ENCODE measurements at places on chromosomes 2 and 18.

DNA sequence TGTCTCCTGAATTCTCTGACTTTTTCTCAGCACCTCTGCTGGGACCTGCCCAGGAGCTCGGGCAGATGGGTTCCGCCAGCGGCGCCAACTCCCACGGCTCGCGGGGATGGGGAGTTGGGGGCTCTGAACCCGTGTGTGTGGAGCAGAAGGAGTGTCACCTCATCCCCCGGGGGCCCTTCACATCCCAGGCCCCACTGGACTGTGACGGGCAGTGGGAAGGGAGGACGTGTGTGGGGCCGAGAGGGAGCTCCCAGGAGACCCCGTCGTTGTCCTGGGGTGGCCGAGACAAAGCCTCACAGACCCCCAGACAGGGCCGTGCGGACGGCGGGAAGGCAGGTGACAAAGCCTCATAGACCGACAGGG is 130.0 kb upstream of the CTDP1 start:
- DNase-seq: no peak

DNA sequence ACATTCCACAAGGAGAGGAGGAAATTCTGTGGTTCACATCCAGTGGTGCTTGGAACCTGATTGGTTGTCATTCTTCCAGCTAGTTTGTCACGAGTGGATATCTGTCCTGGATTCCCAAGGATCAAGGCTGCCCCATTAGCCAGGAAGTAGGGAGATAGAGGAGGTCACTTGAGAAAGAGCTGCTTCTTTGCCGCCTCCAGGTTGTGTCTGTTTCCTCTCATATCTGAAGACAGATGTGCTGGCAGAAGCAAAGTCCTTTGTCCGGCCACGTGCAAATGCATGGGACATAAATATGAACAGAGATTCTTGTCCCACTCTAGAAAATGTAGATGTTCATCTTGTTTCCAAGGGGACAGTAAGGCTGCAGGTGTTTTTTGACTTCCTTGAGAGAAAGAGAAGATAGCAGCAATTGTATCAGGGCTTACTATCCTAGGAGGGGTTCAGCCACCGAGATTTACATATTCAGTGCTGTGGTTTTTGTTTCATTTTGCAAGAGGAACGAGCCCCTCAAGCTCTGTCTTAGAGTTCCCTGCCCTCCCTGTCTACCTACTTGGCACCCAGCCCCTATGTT is 174.4 kb downstream of the RPIA start:
- no peak for DNase-seq

DNA sequence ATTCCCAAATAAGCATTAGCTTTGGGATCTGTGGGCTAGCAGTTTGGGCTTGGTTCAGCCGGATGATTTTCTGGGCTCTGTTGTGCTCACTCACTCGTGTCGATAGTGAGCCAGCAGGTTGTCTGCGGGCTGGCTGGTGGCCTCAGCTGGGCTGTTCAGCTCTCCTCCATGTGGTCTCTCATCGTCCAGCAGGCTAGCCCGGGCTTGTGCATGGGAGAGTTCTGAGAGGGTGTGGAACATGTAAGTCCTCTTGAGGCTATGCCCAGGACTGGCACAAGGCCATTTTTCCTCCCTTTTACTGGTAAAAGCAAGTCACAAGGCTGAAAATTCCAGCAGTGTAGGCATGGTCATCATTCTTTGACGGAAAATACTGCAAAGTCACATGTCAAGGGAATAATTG is 38.5 kb downstream of the NTSR2 start:
- no peak for DNase-seq

DNA sequence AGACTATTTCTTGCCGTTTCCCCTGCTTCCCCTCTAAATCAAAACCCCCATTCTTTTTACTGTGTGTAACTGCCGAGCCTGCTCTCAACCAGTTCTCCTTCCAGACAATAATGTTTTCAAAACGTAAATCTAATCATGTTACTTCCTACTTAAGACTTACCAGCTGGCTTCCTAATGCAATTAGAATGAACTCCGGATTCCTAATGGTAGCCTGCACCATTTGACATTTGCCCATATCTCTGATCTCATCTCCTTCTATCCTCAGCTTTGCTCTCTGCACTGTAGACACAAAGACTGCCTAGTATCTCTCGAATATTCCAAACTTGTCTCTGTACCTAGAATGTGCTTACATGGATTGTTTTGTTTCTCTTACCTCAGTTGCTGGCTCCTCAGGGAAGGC is 12.9 kb downstream of the TTL start:
- no peak for DNase-seq

Measured in CD4-positive, alpha-beta T cell treated with Interleukin-12 subunit alpha and Interleukin-12 subunit beta, for 1 hour (primary cell).